Umbilical cord (tissue), 2 donors: ENCODE measurements at places on chromosomes 2 and 18.

DNA sequence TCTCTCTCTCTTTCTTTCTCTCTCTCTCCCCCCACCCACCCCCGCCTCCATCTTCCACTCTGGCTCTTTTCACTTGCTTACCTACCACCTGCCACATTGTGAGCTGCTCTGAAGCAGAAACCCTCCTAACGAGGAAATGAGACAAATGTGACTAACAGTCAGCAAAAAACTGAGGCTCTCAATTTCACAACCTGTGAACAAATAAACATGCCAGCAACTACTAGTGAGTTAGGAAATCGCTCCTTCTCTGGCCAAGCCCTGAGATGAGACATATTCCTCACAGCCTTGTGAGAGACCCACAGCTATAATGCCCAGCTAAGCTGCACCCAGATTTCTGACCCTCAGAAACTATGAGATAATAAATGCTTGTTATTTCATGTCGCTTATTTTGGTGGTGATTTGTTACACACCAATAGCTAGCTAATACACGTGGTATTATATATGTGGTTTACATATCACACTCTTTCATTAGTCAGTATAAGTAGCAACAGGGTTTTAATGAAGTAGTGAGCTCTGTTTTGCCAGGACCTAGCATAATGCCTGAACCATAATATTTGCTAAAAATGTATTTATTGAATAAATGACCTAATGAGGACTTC, 8.4 kb upstream of the ZNF521 start:
- no peak for DNase-seq

GRCh38 chr18:45161850-45162249, 453.4 kb upstream of the SLC14A2 start:
- no peak for DNase-seq

DNA sequence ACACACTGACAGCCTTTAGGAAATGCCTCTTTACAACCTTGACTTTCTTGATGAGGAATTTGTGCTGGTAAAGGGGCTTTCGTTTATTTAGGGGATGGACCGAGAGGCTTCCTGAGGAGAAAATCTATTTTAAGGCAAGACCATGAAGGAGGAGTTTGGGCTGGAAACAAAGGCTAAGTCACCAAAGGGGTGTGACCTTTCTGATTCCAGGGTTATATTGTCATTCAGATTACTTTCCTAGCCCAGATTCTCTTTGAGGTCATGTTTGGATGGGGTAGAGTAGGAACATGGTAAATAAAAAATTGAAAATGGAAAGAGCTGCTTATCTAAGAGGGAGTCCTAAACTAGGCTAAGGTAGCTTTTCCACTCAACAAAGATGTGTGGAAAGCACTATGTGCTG, 77.1 kb upstream of the UGP2 start:
- no peak for DNase-seq

GRCh38 chr2:101362777-101363176, 24.5 kb downstream of the CREG2 start:
- no peak for DNase-seq

DNA sequence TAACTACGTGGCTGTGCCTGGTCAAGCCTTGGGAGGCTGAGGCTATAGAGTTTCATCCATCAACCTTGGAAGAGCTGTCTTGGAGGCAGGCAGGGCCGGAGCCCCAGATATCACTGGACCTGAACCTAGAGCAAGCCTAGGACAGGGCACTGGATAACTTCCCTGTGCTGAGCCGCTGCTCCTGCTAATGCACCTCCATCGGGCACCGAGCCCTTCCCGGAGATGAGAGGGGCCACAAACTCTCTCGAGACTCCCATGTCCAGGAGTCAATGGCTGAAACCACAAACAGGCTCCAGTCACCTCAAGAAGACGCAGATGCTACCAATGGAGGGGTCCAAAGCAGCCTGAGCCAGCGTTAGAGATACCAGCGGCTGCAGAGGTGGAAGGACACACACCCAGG, 866.0 kb downstream of the LRP1B start:
- DNase-seq: no peak

DNA sequence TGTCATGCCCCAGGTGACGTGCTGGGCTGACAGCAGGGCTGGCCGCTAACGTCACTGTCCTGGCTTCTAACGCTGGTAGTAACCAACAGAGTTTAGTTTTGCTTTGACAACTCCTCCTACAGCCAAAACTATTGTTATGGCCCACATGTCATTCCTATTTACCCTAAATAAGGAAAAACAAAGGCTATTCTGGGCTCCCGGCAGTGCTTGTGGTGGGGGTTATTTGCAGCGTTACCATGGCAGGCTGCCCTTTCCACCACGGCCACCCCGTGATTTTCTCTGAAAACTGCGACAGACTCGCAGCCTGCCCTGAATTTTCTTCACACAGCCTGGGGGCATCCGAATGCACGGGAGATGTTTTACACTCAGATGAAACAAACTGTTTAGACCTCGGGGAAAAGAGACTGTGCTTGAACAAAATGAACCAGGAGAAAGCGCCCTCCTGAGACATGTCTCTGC, 115.2 kb downstream of the FAM210A start:
- peak; percentile 15 for DNase-seq

DNA sequence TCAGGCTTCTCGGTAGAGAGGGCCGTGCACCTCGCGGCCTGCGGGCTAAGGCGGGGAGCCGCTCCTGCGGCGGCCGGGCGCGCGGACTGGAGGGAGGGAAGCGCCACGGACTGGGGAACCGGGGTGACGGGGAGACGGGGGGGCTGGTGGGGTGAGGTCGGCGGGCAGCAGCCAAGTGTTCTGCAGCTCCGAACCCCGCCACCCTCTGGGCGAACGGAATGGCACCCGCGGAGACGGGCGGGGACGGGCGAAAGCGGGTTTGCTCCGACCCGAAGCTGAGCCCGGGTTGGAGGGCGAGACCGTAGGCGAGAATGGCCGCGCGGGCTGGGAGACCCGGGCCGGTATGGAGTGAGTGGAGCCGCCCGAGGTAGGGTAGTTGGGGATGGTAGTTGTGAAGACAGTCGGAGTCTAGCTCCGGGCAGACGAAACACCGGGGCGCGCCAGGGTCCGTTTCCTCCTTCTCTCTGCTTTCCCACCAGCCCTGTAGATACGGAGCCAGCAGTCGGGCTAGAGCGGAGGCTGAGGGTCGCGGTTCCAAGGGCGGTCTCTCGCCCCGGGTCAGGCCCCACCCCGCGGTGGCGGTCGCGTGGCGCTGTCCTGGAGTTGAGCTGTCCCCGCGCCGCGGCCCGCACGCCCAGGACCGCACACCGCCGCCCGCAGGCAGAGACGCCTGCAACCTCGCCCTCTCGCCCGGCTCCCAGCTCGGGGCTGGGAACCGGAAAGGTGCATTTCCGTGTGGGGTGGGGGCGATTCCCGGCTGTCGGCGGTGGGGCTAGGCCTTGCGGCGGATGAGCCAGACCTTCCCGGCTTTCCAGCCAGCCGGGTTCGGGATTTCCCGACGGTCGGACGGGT, 160.3 kb upstream of the SIX2 start:
- DNase-seq: no peak

DNA sequence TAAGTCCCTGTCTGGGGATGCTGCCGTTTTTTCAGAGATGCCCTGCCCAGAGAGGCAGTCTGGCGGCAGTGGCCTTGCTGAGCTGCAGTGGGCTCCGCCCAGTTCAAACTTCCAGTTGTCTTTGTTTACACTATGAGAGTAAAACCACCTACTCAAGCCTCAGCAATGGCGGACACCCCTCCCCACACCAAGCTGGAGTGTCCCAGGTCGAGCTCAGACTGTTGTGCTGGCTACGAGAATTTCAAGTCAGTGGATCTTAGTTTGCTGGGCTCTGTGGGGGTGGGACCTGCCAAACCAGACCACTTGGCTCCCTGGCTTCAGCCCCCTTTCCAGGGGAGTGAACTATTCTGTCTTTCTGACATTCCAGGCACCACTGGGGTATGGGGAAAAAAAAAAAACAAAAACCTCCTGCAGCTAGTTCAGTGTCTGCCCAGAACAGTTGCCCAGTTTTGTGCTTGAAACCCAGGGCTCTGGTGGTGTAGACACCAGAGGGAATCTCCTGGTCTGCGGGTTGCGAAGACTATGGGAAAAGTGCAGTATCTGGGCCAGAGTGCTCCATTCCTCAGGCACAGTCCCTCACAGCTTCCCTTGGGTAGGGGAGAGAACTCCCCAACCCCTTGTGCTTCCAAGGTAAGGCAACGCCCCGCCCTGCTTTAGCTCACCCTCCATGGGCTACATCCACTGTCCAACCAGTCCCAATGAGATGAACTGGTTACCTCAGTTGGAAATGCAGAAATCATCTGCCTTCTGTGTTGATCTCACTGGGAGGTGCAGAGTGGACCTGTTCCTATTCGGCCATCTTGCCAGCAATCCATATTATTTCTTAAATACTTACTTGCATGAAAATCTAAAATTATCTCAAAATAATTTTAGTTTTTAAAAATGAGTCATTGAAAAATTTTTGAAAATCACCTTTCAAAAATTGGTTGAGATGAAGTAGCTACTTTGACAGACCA, 338.0 kb downstream of the OSR1 start:
- DNase-seq: no peak

DNA sequence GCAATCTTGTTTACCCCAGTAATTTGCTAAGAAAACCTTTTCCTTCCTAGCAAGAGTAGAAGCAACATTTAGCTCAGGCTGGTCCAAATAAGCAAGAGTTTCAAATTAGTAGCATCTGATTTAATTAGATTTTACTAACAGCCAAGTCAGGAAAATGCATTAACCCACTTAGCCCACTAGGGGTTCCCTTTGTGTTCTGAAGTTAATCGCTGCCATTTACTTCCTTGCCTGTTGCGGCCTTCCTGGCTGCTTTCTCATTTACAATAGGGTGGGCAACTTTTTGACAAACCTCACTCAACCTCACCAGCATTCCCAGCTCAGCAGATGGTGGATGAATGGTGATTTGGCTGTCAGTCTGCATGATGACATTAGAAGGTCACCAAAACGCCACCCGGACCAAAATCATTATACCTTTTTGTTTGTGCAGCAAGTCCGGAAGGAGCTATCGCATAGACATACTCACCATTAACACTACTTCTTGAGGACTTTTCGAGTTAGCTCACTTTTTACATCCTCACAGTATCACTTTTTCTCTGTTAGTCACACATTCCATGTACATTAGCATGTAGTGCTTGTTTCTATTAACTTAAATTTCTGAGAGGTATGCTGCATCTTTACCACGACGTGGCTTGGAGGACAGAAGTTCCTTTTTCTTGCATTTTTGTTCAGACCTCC, 101.5 kb upstream of the SETBP1 start:
- DNase-seq: no peak

DNA sequence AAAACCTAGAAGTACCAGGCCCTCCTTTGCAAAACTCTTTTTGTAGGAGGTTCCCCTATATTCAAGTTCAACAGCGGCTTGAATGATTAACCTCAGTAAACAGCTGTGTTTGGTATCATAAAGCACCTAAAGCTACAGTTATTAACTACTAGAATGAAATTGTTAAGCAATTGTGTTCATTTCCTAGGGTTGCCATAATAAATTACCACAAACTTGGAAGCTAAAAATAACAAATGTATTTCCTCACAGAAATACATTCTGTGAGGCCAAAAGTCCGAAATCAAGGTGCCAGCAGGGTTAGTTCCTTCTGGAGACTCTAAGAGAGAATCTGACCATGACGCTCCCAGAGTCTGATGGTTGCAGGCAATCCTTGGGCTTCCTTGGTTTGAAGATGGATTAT, 202.1 kb upstream of the ACVR2A start:
- no peak for DNase-seq

GRCh38 chr2:63729831-63730230, 111.9 kb upstream of the UGP2 start:
- no peak for DNase-seq

GRCh38 chr2:112138159-112139032, at the start of gene FBLN7:
Gene FBLN7, plus strand, starts transcription at chr2:112138385. Its CDS starts 271 bp downstream, at chr2:112138656.
- DNase-seq: no peak

- DNase-seq: peak; percentile 70
Measured at GRCh38 chr2:197278799-197279763, 31.5 kb downstream of the ANKRD44 start.

DNA sequence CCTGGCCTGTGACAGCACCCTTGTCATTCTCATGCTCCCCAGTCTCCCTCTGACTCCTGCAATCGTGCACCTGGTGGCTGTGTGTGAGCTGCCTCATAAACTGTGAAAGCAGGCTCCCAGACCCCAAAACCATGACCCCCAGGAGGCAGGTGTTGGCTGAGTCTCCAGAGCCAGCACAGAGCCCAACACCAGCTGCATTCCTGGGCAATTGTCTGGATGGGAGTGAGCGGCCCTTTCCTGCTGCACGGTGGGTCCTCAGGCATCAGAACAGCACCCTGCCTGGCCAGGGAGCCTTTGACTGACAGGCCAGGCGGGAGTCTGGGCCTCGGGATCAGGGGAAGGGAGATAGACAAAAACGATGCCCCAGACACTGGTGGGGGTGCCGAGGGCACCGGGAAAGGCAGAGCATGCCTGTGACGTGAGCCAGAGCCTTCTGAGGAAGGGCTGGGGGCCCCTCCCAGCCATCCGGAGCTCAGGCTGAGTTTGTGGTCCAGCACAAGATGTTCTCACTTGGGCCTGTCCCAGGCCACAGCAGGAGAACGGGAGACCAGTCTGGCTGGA, 135.1 kb upstream of the GPC1 start:
- peak; percentile 26 for DNase-seq

DNA sequence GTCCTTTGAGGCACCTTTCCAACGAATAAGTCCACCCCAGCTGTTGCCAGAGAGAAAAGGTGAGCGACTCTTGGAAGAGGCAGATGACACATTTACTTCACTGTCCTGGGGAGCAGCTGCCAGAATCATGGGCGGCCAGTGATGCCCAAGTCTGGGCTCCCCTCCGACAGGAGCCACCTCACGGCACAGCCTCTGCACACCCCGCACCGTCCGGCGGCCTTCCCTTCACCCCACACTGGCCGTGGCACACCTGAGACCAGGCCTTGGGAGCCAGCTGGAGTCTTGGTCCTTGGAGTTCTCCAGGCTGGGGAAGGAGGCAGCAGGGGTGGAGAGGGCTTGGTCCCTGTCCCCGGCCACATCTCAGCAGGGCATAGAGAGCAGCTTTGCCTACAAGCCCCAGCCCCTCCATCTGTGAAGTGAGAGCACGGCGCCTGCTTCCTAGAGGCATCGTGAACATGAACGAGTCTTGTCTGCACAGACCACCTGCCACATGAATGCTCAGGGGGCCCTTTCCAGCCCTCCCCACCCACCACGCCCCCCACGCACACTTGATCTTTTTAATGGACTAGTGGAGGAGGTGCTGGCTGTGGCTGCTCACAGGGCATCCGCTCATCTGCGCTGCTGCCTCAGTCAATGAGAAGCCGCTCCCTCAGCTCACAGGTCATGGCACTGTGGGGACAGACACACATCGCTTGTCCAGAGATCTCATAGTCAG, 400.2 kb upstream of the MYT1L start:
- DNase-seq: no peak

DNA sequence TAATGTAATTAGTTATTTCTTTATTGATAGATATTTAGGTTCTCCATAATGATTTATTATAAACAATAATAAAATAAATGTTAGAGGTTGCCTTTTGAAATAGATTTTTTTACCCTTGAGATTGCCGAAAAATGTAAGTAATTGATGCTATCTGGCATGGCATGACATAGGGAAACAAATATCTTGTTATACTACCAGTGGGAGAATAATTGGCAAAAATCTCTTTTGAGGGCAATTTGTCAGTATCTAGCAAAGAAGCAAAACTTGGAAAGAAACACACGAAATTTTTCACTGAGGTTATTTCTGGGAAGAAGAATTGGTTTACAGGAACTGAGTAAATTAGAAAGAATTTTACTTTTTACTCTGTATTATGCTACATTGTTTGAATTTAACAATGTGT, 547.2 kb upstream of the SETBP1 start:
- no peak for DNase-seq

GRCh38 chr2:191209340-191209739, 35.9 kb upstream of the MYO1B start:
- DNase-seq: no peak

GRCh38 chr2:183996825-183997793, 601.2 kb upstream of the ZNF804A start:
- DNase-seq: peak; percentile 5
